H1 (cell line): ENCODE measurements at places on chromosomes 12 and 14.

DNA sequence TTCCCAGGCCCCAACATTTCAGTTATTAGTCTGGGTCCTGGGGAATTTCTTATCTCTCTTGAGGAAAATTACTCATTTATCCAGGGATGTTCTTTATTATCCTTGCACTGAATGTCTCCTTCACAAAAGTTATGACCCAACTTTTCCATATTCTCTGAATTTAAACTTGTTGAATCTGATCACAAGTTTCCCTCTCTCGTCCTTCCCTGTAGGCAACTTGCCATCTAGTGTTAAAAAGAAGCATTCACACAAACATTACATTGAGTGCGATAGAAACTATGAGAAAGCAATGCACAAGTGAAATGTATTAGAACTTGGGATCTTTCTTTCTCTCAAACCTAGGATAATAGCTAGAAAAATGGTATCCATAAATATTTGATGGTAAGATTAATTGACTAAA is 608.4 kb downstream of the FSCB start:
- no peak overlapping the region for H3K4me3 ChIP-seq
- no peaks in the 10 kb centered on the region for H3K36me3 ChIP-seq
- H3K4me1 ChIP-seq, result no peaks in the 10 kb centered on the region; the same call in 1 of the 2 replicates

- peak overlapping the region; percentile 74 for H3K27ac ChIP-seq
- no peaks in the 10 kb centered on the region for H3K27me3 ChIP-seq
- no peaks in the 10 kb centered on the region for H3K36me3 ChIP-seq
- peak overlapping the region; percentile 77 for H3K4me3 ChIP-seq
Measured at GRCh38 chr12:100267603-100268281, 765 bp downstream of the SCYL2 start.

DNA sequence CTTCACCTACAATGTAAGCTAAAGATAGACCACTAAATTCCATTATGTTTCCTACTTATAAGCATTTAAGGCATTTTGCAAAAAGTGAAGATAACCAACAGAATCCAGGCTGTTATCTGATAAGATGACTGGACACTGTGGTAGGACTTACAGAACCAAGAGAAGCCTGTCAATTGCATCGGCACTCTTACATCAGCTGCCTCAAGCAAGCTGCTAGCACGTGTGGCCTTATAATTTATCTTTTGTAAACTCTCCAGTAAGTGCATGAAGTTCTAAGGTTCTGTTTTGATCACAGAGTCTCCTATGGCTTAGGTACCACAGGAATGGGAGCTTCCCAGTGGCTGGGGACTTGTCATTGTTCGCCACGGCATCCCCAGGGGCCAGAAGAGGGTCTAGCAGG is 88.7 kb downstream of the TRAFD1 start:
- H3K4me1 ChIP-seq, result no peaks in the 10 kb centered on the region
- H3K27ac ChIP-seq, result no peak overlapping the region
- H3K27me3 ChIP-seq, result no peaks in the 10 kb centered on the region
- peaks cover 2% of the 10 kb centered on the region for H3K36me3 ChIP-seq
- H3K4me3 ChIP-seq, result no peak overlapping the region

DNA sequence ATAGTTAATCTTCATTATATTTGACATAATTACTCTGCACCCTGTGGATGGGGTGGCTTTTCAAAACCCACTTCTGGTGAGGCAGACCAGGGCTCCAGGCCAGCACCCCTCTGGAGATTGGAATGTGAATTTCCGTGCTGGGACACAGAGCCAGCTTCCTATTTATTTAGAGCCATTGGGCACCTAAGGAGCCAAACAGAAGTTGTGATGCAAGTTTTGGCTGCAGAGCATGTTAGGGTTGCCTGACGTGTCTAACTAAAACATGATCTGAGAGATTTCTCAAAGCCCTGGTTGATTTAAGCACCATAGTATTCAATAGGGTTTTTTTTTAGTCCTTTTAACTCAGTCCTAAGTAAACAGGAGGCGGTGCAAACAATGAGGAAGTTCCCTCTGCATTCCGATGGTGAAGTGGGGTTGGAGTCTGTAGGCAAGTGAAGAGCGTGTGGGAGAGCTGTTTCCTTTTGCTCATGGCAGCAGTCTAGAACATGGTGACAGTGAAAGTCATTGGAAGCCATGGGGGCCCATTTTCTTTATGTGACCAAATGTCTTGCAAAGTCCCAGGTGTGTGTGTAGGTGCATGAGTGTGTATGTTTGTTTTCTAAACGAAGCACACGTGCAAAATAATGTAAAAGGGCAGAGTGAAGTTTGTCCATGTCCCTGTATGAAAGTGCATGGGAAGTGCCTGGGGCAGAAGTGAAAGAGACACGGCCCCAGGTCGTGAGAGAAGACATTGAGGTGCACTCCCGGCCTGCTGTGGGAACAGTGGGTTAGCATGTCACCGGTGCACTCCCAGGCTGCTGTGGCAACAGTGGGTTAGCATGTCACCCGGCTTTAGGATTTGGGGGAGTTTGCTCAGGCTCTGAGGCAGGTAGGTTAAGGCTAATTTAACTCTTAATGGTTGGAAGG is 117.7 kb downstream of the PRKCH start:
- DNase-seq, result no peak
- H3K27me3 ChIP-seq, result no peaks in the 10 kb centered on the region
- H3K36me3 ChIP-seq, result no peaks in the 10 kb centered on the region
- no peak overlapping the region for H3K27ac ChIP-seq
- H3K4me3 ChIP-seq, result peak overlapping the region; percentile 21; the same call in 1 of the 2 replicates
- H3K4me1 ChIP-seq, result peaks cover 5% of the 10 kb centered on the region

DNA sequence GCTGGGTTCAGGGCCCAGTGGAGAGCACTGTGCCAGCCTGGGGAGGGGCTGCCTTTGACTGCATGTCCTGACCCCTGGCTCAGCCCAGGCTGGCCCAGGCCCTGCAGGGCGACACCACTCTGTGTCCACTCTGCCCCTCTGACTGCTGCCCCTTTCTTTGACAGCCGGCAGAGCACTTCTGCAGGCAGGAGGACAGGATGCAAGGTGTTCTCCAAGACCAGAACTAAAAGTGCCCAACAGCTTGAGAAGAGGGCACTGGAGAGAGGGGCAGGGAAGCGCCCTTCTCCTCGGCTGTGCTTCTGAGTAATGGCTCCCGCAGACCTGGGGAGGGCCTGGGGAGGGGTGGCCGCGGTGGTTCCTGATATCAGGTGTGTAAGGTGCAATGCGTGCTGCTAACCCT is 72.7 kb downstream of the WDR20 start:
- no peaks in the 10 kb centered on the region for H3K36me3 ChIP-seq
- no peaks in the 10 kb centered on the region for H3K27me3 ChIP-seq
- H3K27ac ChIP-seq, result no peak overlapping the region
- DNase-seq, result no peak
- H3K4me3 ChIP-seq, result no peak overlapping the region

DNA sequence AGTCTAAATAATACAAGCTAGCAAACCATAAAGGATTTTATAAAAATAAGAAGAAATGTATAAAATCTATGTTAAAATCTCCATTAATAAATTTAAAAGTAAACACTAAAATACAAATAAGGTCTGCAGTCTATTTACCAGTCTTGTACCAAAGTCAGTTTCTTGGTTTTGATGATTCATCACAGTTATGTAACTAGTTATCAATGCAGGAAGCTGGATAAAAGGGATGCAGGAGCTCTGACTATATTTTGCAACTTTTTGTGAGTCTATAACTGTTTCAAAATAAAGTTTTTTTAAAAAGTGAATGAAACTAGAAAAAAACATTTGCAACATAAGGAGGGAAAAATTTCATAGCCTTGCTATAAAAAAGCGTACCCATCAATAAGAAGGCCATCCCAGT is 151.5 kb downstream of the DERA start:
- no peak overlapping the region for H3K4me3 ChIP-seq
- no peak for DNase-seq
- H3K4me1 ChIP-seq, result no peaks in the 10 kb centered on the region
- H3K27ac ChIP-seq, result no peak overlapping the region
- H3K36me3 ChIP-seq, result no peaks in the 10 kb centered on the region

- H3K27ac ChIP-seq, result no peak overlapping the region
- DNase-seq, result no peak
- peaks cover 80% of the 10 kb centered on the region for H3K27me3 ChIP-seq
- H3K4me1 ChIP-seq, result peaks cover 23% of the 10 kb centered on the region
- no peak overlapping the region for H3K4me3 ChIP-seq
Measured at GRCh38 chr12:47999816-48000215, 4.5 kb downstream of the COL2A1 start.

DNA sequence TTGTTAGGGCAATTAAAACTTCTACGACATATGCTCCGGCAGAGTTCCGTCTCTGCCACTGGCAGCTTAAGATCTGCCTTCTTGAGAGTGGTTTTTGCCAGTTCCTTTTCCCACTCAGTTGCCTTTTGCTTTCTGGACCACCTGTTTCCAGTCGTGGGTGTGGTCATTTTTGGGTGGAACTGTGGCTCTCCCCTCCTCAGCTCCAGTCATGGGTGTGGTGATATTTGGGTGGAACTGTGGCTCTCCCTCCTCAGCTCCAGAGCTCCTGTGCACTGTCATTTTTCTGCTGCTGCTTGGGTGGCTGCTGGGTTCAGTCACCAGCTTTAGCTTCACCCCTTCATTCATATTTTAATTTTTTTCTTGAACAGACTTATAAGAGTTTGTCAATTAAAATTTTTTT is 25.3 kb downstream of the WDR20 start:
- no peaks in the 10 kb centered on the region for H3K27me3 ChIP-seq
- H3K4me3 ChIP-seq, result no peak overlapping the region
- DNase-seq, result no peak
